ENCODE measurements at places on chromosomes 3 and 15.

DNA sequence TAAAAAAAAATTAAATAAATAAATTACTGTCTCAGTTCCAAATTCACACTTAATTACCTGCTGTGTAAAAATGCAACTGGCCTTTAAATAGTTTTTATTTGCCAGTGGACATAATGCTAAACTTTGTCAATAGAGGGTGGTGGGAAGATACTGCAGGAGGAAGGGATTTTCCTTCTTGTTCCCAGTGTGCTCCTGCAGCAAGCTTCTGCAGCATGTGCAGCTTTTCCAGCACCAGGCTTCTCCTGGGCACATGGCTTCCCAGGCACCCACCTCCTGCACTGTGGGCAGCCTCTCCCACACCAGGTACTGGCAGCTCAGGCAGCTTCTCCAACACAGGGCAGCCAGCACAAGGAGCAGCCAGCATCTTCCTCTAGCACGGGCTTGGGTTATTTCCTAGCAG is 29.6 kb upstream of the BBX start:
- no peak for DNase-seq

DNA sequence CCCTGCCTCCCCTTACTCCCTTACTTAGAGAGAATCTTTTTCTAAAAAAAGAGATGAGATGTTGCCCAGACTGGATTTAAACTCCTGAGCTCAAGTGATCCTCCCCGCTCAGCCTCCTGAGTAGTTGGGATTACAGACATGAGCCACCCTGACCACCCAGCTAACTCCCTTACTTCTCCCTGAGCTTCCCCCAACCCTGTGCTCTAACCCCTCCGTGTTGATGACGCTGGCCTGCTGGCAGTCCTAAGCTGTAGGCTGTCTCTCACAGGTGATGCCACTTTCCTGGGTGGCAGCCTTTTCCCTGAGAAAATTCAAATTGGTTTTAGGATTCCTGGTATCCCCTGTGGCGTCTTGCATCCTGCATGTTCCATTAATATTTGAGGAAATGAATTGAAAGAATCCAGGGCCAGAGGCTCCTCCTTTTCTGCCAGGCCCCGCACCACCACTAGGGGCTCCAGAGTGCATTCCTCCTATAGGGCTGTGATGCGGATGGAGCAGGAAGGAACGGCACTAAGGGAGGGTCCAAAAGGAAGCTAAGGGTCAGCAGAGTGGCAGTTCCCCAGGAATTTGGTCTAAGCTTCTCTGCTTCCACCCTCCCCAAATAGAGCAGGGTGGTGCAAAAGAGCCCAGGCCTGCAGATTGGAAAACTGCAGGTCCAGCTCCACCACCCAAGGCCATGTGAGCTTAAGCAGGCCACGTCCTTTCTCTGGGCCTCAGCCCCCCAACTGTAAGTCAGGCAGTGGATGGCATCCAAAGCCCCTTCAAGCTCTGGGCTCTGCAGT is 101.1 kb downstream of the DAPK2 start:
- DNase-seq = no peak

DNA sequence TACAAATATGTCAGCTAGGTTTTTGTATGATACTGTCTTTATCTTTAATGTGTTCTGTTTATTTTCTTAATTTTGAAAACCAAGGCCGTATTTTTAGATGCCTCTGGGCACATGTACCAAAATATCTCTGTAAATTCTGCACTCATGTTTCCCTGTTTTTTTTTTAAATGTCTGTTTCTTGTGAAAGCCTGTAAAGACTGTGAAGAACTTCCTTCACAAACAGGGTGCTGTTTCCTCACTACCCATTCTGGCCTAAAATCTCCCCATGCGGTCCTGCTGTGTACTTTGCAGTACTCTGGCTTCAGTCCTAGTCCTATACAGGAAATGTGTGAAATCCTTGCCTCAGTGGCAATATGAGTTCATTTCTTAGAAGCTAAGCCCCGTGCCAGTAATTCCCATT is 133.4 kb upstream of the ZBTB20 start:
- DNase-seq = no peak

GRCh38 chr3:171658841-171659240 is 151.4 kb downstream of the PLD1 start:
- DNase-seq = no peak

DNA sequence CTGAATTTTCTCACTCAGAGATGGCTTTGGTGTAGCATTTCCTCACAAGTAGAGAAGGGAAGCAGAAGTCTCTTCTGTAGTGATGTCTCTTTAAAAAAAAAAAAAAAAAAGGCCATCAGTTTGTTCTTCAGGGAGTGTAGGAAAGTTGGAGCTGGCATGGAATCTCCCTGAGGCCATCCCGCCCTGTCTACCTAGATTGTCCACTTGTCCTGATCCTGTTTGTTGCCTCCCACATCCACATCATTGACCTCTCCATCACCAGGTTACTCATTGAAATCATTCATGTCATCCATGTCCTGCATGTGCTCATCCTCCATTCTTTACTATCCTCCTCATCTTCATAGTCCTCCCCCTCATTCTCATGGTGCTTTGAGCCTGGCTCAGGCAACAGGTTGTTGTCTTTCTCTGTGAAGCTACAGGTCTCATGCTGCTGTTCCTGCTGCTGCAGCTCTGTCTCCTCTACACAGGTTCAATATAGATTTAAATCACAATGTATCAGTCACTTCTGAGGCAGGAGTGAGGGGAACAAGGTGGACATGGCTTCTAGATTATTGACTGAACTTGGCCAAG is 556.3 kb upstream of the NAALADL2 start:
- no peak for DNase-seq

DNA sequence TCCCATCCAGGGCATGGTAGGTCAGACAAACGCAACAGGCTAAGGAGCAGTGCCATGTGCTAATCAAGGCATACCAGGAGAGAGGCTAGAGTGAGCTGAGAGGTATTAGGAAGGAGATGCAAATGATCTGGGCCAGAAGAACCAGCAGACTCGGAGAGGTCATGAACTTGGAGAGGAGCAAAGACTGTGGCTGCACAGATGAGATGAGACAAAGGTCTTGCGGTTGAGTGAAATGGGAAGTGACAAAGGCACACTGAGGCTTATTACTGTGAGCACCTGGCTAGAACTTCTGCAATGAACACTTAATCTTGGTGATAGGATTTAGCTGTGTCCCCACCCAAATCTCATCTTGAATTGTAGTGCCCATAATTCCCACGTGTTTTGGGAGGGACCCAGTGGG is 380.2 kb downstream of the ULK4 start:
- DNase-seq = no peak

DNA sequence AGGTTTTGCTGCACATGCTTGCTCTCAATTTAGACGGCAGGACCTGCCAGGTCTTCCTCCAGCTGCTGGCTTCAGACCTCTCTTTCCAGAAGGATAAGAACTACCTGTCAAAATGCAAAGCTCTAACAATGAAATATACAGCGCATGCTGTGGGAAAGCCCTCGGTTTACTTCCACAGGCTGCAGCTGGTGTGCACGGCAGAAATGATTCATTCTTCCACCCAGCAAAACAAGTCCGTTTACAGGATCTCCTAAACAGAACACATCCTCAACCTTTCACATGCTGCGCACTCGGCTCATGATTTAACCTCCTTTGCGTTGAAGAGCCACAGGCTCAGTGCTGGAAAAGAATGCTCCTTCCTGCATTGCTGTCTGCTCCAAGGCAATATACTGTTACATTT is 92.4 kb upstream of the WNT5A start:
- no peak for DNase-seq

DNA sequence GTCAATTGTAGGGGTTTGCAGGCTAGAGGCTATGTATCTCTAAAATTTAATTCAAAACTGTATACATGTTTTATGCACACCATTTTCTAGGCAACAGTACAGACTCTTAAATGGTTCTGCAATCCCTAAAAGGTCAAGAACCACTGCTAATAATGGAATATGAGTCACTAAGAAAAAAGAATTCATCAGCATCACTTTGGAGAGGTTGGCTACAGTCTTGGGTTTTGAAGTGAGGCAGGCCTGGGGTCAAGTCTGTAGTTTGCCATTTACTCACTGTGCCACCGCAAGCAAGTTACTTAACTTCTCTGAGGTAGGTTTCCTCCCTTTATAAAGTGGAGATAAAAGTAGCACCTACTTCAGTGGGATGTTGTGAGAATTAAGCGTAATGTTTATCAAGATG is 33.7 kb downstream of the THRB start:
- no peak for DNase-seq

GRCh38 chr3:59660852-59661625 is 611.2 kb upstream of the CFAP20DC start:
- DNase-seq = peak; percentile 35

DNA sequence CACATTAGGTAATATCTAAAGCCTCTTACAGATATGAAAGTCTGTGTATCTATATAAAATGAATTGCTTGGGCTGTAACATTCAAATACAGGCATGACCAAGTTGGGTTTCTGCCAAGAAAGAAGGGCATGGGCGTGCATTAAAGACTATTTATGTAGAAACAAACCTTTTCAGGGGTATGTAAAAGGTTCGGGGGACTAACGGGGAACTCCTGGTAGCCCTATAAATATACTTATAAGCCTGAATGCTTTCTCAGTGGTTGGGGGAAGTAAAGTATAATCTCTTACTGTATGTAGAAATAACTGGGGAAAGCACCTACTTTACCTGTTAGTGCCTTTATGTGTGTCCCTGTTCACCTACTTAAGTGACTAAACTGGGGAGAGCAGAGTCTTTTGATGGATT is 154.5 kb upstream of the TBL1XR1 start:
- no peak for DNase-seq

- DNase-seq = no peak
Measured at GRCh38 chr15:90857883-90858443, 10.4 kb upstream of the FURIN start.

DNA sequence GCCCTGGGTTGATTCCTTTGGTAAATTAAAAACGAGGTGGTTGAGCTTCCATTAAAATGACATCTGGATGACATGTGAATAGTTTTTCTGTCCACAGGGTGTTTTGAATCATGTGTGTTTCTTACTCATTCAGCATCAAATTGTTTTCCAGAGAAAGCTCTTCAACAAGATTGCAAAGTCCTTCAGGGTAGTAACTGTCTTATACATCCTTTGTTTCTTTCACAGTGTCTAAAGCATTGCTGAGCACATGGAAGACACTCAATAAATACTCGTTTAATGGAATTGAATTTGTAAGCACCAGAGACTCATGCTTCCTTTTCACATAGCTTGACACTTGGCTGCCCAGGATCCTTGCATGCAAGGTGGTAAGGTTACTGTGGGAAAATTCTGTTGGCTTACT is 223.1 kb upstream of the CNTN6 start:
- DNase-seq = no peak

GRCh38 chr15:97566961-97567360 is 393.5 kb upstream of the ARRDC4 start:
- no peak for DNase-seq

DNA sequence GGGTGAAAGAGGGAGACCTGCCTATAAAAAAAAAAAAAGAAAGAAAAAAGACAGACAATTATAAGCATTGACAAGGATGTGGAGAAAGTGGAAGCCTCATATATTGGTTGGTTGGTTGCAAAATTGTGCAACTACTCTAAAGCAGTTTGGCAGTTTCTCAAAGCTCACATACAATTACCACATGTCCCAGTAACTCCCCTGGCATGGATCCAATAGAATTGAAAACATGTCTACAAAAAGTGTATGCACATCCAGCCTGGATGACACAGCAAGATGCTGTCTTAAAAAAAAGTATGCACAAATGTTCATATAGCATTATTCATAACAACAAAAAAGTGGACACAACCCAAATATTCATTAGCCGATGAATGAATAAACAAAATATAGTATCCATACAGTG is 19.5 kb downstream of the SETMAR start:
- no peak for DNase-seq

- peak; percentile 29 for DNase-seq
Measured at GRCh38 chr3:11381563-11381962, 109.4 kb downstream of the ATG7 start.

DNA sequence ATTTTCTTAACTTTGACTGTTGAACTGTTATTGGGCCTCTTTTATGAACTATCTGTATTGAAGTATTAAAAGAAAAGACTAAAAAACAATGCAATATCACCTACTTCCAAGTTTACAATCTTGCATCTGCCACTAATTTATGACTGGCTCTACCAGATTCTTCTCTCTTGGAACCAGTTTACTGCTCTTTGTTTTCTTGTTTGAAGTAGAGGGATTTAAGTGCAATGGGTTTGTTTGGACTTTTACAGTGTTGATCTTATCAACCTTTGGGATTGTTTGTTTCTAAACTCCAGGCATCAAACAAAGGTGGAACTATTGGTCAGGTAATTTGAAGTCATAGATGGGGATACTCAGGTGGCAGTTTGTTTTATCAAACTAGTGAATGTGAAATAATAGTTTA is 43.0 kb upstream of the MEIS2 start:
- no peak for DNase-seq

DNA sequence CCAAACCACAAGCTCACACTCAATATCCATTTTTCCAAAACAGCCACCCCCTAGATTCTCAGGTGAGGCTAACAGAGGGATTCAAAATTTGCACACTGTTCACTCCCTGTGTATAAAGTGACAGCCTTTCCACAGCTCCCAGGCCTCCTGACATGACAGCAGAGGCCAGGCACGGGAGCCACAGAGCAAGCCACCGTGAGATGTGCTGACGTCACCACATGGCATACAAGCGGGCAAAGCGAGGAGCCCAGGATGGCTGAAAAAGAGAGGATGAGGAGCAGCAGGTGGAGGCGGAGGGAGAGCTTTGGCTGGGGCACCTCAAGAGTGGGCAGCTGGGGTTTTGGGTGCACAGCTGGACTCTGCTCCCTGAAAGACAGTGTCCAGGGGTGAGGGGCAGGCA is 27.1 kb downstream of the EHD4 start:
- no peak for DNase-seq

DNA sequence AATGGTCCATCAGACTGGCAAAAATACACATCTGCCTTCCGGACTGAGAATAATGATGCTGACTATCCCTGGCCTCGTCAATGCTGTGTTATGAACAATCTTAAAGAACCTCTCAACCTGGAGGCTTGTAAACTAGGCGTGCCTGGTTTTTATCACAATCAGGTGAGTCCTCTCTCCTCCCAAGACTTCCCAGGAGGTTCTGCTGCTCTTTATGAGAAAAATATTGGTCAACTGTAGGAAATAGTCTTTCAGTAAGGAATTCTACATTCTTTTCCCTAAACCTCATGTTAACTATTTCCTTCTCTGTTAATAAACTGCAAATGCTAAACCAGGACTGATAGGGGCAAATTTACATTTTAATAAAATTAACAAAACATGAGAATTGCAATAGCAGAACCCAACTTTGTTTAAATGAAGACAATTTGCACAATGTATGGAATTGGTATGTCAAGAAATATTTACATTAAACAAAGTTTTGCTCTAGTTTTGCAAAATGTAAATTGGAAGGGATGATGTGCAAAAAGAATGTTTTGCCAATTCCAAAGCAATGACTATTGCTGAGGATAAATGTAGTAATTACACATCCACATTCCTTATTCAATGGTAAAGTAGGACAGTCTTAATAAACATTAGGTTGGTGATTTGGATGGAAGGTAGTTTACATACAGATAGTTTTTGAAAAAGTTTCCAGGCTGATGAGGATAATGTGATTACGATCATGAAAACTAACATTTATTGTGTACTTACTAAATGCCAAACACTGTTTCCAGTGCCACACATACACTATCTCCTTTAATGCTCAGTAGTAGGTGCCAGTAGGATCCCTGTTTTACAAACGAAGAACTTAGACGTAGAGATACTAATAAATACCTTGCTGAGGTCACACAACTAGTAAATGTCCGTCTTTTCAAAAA is 21.1 kb downstream of the UPK1B start:
- DNase-seq = no peak
